ENCODE measurements at places on chromosomes 16 and 17.
A peak's percentile ranks its signal among the peaks of the same experiment; 100 is the strongest.

DNA sequence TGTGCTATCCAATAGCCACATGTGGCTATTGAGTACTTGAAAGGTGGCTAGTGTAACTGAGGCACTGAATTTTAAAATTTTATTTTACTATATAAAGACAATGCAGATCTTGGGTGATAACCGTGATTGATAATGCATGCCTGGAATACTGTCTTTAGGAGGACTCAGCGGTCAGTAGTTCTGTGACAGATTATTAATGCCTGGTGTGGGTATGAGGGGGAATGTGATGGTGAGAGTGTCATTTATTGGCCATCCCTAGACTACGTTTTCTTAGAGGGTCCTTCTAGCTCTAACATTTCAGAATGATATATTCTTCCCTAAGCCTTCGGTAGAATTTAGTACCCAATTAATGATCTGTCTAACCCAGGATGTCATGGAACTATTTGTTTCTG, 157.6 kb downstream of the CPPED1 start:
- DNase-seq: no peak

DNA sequence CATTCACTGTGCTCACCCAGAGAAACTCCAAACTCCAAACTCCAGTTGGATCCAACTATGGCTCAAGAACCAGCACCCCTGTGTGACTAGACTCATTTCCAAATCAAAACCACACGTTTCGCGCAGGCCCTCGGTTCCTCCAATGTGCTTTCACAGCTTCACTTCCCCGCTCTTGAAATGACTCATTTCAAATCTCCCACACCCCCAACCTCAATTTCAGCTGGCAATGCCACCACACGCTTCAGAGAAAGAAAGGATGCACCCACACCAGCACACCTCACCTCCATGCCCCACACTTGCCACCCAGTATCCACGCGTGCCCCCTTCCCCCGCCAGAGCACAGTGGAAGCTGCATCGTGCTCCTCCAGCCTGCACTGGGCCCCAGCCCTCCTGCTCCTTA, 9.0 kb downstream of the TMEM92 start:
- DNase-seq: no peak

GRCh38 chr17:28746611-28747050, 2.8 kb downstream of the TRAF4 start:
- peak; percentile 13 for DNase-seq

- peak; percentile 47 for DNase-seq
These were observed 578 bp downstream of the PGAP6 start for GRCh38 chr16:381012-381788.

GRCh38 chr16:48740964-48741363, 131.0 kb upstream of the N4BP1 start:
- no peak for DNase-seq

DNA sequence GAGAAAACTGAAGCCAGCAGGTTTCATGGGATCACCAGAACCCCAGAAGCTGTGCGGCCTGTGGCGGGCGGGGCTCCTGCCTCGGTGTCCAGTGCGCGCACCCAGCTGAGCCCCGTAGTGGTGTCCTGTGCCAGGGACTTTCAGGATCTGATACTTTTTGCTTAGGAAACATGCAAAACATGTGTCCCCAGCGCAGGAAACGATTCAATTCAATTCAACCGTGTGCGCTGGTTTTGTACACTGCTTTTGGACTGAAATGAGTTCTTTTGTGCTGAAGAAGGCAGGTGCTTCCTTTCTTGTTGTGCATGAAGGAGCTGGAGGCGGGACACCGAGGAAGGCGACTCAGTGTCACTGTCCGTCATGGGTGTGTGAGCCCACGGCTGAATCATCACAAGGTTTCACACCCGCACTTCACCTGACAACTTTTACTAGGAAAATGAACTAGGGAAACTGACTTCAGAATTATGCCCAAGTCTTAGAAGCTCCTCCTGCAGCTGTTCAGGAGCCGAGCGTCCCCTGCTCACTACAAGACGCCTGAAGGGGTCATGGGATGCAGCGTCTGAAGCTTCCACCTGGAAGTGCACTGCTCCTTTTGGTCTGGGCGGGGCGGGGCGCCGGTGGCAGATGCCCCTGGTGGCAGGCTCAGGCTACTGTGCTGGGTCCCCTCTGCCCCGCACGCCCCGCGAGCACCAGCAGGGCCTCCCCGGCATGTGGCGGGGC, 31.4 kb upstream of the ZNF750 start:
- peak; percentile 62 for DNase-seq

- no peak for DNase-seq
These were observed 165.2 kb downstream of the VPS53 start for GRCh38 chr17:549177-550040.

GRCh38 chr17:46964315-46965265, 14.5 kb downstream of the RPRML start:
- no peak for DNase-seq

GRCh38 chr17:2442166-2442565, 41.3 kb upstream of the MNT start:
- DNase-seq: no peak

- DNase-seq: peak; percentile 92
These were observed at the start of gene RPL13 for GRCh38 chr16:89560378-89561141. Gene RPL13 (plus strand): TSS chr16:89560682. CDS start chr16:89560960, 278 bp downstream.

DNA sequence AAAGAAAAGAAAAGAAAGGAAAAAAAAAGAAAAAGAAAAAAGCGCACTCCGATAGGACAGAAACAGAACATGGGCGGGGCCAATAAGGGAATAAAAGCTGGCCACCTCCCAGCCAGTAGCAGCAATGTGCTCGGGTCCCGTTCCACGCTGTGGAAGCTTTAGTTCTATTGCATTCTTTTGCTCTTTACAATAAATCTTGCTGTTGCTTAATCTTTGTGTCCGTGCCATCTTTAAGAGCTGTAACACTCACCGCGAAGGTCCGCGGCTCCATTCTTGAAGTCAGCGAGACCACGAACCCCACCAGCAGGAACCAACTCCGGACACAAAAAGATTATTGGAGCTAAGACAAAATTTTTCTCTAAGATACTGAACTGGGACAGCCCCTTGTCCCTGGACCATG, 3.1 kb upstream of the ARL5C start:
- DNase-seq: no peak

- DNase-seq: no peak
These were observed 96.9 kb upstream of the KCNJ16 start for GRCh38 chr17:69978056-69978646.

DNA sequence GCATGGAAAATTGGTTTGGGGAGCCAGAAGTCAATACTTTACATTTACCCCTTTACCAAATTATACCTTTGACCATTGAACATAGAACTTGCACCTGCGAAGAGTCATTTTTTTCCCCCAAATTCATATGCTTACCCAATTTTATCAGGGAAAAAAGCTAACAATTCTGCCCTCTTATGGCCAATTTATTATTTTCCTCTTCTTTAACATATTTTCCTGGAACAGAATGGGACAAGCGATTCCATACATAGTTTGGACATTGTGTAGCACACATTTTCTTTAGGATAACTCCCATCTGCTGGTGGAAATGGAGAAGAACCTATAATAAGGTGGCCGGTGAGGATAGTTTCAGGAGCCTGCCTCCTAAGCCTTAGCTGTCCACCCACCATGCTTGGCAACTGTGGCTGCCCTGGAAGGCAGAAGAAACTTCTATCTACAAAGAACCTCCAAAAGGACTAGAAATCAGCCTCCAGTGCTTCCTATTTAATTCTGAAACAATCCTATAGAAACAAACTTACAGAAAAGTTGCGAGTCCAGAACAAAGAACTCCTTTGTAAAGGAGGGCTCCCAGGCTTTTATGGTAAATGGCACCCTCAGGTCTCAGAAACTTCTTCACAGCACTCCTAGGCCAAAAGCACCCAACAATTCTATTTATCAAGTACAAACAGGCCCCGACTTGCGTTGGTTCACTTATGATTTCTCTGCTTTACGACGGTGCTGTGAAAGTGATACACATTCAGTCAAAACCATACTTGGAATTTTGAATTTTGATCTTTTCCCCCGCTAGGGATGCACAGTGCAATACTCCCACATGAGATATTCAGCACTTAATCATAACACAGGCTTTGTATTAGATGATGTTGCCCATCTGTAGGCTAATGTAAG, 64.1 kb upstream of the CACNG4 start:
- DNase-seq: peak; percentile 8

- no peak for DNase-seq
These were observed 25.1 kb downstream of the NUP93 start for GRCh38 chr16:56755038-56755437.

DNA sequence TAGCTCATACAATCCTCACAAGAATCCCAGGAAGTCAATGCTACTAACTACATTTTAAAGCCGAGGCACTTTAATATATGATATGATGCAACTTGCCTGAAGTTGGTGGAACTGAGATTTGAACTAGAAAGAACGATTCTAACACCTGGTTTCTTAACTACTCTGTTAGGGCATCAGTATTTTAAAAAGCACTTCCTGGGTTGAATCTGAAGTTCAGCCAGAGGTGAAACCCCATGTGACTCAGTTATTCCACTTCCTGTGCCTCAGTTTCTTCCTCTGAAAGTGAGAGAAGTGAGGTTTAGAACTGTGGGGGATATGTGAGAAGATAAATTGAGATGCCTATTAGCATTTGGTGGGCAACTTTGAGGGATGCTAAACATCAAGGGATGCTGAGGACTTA, 129.4 kb upstream of the ANKFN1 start:
- DNase-seq: no peak

DNA sequence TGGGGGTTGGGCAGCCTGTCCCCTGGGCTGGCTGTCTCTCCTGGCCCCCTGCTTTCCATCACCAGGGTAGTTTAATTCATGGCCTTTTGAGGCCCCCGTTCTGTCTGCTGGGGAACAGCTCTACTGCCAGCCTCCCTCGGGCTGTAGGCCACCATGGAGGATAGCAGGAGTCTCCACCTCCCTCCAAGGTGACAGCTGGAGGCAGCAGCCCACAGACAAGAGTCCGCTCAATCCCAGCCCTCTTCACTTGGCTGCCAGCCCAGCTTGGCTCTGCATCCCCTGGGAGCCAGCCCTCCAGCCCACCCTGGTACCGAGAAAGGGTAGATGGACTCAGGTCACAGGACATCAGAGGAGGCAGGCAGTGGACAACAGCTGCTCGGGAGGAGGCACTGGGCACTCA, 194.6 kb upstream of the SDK2 start:
- peak; percentile 75 for DNase-seq

DNA sequence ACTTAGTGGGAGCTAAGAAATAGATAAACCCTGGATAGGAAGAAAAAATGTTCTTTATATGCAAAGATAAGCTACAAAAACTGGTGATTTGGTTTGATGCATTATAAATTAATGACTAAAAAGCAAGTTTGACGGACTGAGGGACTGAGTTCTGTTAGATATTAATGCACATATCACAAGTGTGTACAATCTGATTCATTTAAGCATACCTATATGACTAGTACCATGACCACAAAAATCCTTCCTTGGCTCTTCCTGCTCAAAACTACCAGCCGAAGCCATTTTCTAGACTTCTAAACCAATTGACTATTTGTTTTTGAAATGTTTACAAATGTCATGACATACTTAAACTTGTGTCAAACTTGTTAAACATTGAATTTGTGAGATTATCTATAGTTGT, 374.5 kb upstream of the MON1B start:
- no peak for DNase-seq

GRCh38 chr17:31829649-31830048, 29.4 kb downstream of the COPRS start:
- no peak for DNase-seq

DNA sequence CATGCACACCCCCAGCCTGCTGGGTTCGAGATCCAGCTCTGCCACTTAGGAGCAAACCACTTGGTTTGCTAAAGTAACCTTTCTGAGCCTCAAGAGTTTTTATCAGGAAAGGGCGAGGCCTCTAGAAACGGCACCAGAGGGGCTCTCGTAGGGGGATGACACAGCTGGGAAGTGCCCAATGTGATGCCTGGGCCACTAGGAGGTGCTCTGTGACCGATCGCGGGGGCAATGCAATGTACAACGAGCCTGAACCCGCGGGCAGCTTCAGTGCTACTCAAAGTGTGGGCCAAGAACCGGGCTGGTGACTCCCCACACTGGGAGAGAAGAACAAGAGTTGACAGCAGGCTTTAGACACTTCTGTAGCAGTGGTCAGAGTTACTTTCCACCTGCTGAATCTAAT, 9.4 kb downstream of the C16orf89 start:
- no peak for DNase-seq

GRCh38 chr16:27838536-27839175, 224.9 kb downstream of the GSG1L start:
- DNase-seq: no peak

DNA sequence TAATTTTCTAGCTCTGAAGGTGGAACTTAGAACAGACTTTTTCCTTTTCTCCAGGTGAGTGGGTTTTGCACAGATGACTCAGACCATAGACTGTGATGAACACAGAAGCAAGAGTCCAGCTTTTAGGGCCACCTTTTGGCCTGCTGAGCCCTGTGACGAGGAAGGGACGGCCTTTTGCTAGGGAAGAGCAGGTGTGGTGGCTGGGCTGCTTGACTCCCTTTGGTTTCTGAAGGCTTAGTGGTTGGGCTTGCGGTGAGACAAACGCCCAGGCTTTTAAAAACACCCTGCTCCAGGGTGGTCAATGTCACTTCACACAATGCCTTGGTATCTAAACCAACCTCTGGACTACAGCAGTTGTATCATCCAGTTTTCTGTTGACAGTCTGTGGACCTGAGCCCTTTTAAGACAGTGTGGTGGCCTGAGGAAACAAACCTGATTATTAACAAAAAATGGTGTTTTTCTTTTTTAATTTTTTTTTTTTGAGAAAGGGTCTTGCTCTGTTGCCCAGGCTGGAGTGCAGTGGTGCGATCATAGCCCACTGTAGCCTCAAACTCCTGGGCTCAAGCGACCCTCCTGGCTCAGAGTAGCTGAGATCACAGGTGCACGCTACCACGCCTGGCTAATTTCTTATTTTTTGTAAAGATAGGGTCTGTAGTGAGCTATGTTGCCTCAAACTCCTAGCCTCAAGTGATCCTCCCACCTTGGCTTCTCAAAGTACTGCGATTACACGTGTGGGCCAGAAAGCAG, 134.0 kb downstream of the SNX29 start:
- no peak for DNase-seq

- DNase-seq: no peak
These were observed 10.9 kb downstream of the CETP start for GRCh38 chr16:56972403-56973293.

DNA sequence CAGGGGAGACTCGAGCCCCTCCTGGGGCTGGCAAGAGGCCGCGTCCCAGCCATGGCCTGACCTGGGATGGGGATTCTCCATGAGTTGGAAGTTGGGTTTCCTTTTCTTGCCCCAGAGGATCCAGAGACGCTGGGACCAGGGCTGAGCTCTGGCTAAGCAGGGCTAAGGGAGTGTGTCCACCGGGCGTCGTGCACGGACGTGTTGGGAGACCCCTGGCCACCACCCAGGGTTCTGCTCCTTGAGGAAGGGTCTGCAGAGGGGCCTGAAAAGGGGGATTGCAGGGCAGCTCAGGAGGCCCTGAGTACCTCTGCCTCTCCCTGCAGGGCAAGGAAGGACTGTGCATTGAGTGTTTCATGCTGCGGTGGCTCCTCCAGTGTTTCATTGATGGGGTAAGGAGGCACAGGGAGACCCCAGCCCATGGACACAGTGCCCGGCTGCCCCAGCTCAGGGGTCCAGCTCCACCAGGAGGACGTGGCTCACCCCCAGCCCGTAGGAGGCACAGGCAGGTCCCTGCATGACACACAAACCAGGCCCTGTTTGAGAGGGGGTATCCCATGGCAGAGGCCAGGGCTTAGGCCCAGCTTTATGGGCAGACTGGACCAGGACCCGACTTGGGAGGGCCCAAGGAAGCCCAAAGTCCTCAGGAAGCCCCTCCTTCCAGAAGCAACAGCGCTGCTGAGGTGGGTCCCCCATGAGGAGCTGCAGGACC, 47.5 kb downstream of the USP22 start:
- DNase-seq: no peak

- no peak for DNase-seq
These were observed 1.0 kb downstream of the MSI2 start for GRCh38 chr17:57257195-57257894.

GRCh38 chr17:68705714-68706076, 104.5 kb upstream of the FAM20A start:
- DNase-seq: no peak
